Stimulated activated CD8-positive, alpha-beta memory T cell treated with anti-CD3 and anti-CD28 coated beads, Interleukin-15, amount 100 ng/mL, for 48 hours (primary cell): ENCODE measurements at places on chromosomes 11 and 22.

GRCh38 chr22:40908895-40909294, 42.3 kb upstream of the RBX1 start:
- DNase-seq: no peak

DNA sequence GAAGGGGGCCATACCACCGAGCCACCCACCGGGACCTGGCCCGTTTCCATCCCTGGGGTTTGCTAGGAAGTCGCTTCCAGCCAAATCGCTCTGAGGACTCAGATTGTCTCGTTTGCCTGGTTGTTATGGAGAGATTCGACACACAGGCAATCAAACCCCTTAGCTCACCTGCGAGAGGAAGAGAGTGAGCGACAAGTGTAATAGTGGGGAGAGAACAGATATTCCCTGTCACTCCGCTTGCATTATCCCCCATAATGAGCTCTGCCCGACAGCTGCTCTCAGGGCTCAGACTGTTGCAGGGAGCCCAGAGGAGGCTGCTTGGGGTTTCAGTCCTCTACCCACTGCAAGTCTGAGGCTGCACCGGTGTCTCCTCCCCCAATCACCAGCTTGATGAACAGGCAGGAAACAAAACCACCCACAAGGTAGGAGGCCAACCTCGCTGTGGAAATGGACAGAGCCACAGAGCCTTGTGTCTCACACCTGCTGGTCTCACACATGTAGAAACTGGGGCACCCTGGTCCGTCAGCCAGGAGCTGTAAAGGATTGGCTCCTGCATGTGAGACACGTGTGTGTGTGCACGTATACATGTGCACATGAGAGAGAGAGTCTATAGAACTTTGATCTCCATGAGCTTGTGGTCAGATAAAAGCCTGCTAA, 351.1 kb downstream of the BUD13 start:
- no peak for DNase-seq

GRCh38 chr22:38262051-38262795, 10.6 kb downstream of the TMEM184B start:
- no peak for DNase-seq

DNA sequence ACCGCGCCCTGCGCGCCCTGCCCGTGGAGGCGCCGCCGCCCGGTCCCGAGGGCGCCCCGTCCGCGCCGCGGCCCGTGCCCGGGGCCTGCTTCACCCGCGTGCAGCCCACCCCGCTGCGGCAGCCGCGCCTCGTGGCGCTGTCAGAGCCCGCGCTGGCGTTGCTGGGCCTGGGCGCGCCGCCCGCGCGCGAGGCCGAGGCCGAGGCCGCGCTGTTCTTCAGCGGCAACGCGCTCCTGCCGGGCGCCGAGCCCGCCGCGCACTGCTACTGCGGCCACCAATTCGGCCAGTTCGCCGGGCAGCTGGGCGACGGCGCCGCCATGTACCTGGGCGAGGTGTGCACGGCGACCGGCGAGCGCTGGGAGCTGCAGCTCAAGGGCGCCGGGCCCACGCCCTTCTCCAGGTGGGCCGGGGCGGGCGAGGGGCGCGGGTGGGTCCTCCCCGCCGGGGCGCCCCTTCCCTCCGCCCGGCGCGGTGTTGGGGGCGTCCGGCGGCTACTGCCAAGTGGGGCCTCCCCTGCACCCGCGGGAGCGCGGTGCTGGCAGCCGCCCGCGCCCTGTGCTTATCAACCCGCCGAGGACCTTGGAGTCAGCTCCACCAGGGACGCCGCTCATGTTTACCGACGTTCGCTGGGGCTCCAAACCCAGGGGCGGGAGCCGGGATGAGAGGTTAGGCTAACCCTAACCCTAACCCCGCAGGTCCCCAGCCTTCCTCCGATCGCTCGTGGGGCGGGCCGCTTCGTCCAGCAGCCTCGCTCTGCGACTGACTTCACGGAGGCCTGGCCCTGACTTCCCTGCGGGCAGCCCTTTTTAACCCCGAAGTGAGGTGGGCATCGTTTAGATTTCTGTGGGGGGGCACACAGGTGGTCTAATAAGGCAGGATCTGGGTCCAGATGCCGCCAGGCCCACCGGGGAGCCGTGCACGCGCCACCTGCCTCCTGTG, 649 bp downstream of the SELENOO start:
- no peak for DNase-seq
